EL (cell line): ENCODE measurements at places on chromosomes 5 and 9.

- DNase-seq: no peak
These were observed 134.3 kb upstream of the BOD1 start for GRCh38 chr5:173750538-173751265.

- no peak for DNase-seq
These were observed 17.8 kb downstream of the PHF2 start for GRCh38 chr9:93594041-93594756.

DNA sequence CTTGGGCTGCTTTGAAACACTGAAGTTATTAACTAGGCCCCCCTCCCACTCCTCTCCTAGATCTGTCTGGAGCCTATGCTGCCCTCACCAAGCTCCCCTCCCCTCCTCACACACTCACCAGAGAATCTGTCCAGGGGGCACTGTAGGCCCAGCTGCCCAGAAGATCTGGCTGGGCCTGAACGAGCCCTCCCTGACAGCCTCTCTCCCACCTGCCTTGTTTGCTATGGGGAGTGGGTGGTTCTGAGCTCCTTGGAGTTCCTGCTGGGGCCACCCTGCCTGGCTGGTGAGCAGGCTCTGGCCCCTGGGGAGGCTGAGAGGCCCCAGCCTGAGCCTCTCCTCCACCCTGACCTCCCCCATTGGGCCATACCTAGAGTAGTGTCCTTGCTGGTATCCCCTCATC lies 75.1 kb downstream of the PSD2 start:
- DNase-seq: no peak

GRCh38 chr9:37246826-37247225 lies 126.5 kb downstream of the ZCCHC7 start:
- no peak for DNase-seq

GRCh38 chr9:100561256-100561655 lies 16.6 kb upstream of the CAVIN4 start:
- DNase-seq: no peak

GRCh38 chr5:54570916-54571315 lies 53.4 kb downstream of the SNX18 start:
- DNase-seq: no peak

DNA sequence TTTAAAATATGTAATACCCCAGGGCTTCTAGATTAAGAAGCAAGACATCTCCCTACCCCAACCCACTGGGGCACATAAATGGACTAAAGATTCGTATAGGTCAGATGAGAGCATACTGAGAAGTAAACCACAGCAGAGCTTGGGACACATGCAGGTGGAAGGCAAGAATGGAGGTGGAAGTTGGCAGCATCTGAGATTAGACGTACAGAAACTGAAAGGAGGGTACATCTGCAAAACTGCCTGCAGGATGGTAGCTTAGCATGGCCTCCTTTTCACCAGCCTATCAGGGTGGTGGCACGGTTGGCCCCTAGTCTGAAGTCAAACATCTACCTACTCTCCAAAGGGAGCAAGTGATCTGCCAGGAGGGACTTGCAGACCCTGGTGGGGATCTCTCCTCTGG lies 181.8 kb downstream of the TSSK1B start:
- DNase-seq: no peak

DNA sequence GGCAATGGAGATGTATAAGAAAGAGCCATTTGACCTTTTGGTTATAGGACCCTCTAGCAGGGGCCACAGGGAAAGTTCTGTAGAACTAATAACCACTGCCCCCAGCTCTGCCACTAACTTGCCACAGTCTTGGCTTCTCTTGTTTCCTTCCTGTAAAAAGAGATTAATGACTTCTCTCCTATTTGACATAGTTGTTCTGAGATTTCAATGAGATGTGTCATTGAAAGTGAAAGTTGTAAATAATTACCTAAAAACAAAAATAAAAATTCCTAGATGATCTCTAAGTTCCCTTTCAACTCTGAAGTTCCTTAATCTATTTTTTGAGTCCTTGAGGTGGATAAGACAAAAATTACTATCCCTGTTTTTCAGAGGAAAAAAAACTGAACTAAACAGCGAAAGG lies 1.4 kb upstream of the KIF12 start:
- DNase-seq: no peak

GRCh38 chr5:139137697-139138096 lies 60.5 kb downstream of the SIL1 start:
- peak; percentile 18 for DNase-seq
